Activated T-helper 1 cell treated with anti-CD3 and anti-CD28 coated beads, Interleukin-12 subunit alpha, Interleukin-12 subunit beta, Interleukin-2, Interleukin-4 antibody, amounts not matched to agents 30 ng/mL and 10 ng/mL and 1 ng/mL, durations not matched to agents 14 hours and 24 hours and 36 hours (primary cell): ENCODE measurements at places on chromosomes 13 and 19. TPM values are rescaled to one million over a fixed set of nuclear protein-coding genes. Genes with fewer than 3 reads are reported as not detected.
A peak's percentile ranks its signal among the peaks of the same experiment; 100 is the strongest.

DNA sequence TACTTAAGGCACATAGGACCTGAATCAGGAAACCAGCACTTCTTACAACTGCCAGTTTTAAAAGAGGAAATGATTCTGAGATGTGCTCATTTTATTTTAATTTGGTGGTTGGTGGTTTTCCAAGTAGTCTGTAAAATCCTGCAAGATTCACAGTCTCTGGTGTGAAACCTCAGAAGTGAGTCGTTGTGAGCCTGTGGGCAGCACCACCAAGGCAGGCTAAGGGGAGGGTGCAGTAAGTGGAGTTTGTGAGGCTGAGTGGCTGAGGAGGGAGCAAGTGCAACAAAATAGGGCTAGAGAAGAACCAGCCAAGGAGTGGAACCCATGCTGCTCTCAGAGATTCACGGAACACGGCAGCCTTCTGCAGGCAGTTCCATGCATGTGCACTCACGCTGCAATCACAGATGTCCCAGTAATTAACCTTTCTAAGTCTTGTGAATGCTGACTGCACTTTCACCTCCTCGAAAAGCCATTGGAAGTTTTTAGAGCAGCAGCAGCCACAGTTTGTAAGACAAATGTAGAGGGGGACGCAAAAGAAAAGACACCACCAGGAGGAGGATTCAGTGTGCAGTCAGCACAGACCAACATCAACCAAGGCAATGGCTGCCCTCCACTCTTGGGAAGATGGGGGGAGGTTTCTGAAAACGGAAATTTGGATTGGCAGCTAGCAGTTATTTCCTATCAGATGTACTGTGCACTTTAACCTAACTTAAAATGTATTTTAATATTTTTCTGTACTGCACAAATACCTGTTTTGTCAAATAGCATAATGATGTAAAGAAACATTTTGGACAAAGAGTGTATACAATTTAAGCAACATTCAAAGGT, 44.9 kb downstream of the ESD start:
- peak; percentile 66 for DNase-seq
- H3K27me3 ChIP-seq, result no peaks in the 10 kb centered on the region
- H3K36me3 ChIP-seq, result peaks cover 26% of the 10 kb centered on the region
- peak overlapping the region; percentile 69 for H3K27ac ChIP-seq

GRCh38 chr13:22883956-22884355, 296.8 kb upstream of the SGCG start:
- H3K4me3 ChIP-seq, result no peak overlapping the region
- no peak overlapping the region for H3K27ac ChIP-seq
- H3K27me3 ChIP-seq, result no peaks in the 10 kb centered on the region

GRCh38 chr19:50658441-50659317, 9.4 kb downstream of the C19orf81 start:
- H3K36me3 ChIP-seq, result no peaks in the 10 kb centered on the region
- H3K4me3 ChIP-seq, result peak overlapping the region; percentile 78
- H3K27me3 ChIP-seq, result peaks cover 19% of the 10 kb centered on the region
- peaks cover 15% of the 10 kb centered on the region for H3K4me1 ChIP-seq

- no peak overlapping the region for H3K4me3 ChIP-seq
- no peaks in the 10 kb centered on the region for H3K36me3 ChIP-seq
- no peak for DNase-seq
- no peak overlapping the region for H3K27ac ChIP-seq
Observed at GRCh38 chr13:99802416-99802815, 169.2 kb downstream of the ZIC5 start.

DNA sequence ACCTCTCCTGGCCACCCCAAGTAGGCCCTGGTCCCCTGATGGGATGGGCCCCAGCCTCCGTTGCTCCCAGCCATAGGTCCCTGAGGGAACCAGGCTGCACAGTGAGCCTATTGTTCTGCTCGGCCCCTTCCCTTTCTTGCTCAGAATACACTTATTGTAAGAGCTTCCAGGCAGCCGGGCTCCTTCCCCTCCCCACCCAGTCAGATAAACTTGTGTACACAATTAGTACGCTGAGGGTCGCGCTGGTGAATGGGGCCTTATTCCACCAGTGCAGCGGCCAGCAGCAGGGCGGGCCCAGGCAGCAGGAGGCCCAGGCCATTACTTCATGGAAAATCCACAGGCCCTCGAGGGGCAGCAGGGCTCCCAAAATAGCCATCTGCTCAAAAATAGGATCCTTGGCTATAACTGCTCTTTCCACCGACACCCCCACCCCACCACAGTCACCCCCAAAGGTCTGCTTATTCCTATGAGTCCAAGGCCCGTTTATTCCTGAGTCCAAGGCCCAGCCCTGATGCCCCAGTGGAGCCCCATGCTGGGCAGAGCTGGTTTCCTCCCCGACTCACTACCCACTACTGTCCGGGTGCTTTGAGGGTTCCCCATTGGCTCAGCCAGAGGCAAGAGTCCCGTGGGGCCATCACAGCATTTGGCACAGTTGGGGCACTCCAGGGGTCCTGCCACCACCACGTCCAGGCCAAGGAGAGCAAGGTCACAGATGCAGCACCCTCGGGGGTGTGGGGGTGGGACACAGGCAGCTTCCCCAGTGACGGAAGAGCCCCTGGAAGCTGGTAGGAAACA, 22.1 kb downstream of the CAPN12 start:
- no peaks in the 10 kb centered on the region for H3K27me3 ChIP-seq
- H3K4me1 ChIP-seq, result peaks cover 11% of the 10 kb centered on the region
- peaks cover 11% of the 10 kb centered on the region for H3K36me3 ChIP-seq
- no peak for DNase-seq

DNA sequence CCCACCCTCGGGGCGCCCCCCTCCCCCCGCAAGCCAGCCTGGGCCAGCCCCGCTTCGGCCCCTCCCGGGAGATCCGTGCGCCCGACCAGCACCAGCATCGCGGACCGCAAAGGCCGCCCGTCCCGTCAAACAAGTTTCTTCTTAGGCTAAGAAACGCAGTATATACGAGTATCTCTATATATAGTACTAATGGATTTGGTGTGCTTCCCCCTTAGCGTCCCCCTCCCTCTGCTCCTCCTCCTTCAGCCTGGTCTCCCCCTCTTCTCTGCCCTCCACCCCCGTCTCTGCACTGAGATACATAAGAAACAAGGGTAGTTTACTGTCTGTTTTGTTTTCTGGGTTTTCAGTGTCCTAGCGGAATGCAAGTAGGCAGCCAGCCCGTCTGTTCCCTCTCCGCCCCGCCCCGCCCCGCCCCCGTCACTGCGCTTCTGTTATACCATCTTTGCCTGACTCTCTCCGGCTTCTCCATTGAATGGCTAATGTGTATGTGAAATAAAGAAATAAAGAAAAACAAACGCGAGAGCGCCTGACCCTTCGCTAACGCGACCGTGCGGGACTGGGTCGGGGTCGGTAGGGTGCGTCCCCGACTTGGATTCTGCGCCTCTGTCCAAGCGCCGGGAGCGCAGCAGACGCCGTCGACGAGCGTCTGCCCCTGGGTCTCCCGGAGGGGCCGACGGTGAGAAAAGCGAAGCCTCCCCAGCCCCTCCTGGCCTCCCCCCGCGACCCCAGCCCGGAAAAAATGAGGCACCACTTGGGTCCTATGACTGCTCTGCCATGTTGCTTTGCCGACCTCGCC, 4.2 kb downstream of the LYL1 start:
- H3K4me1 ChIP-seq, result peaks cover 21% of the 10 kb centered on the region
- peaks cover 22% of the 10 kb centered on the region for H3K27me3 ChIP-seq
- peak overlapping the region; percentile 76 for H3K4me3 ChIP-seq
- DNase-seq, result no peak

Gene CFAP97D2
- total RNA-seq, result not detected in 2 replicates
